ENCODE measurements at places on chromosomes 11 and 22. TPM values are rescaled to one million over a fixed set of nuclear protein-coding genes. Genes with fewer than 3 reads are reported as not detected.

Gene UCP3
- total RNA-seq, result 0.84 TPM

- no peak for DNase-seq
Measured at GRCh38 chr11:27926486-27926885, 181.5 kb downstream of the KIF18A start.

DNA sequence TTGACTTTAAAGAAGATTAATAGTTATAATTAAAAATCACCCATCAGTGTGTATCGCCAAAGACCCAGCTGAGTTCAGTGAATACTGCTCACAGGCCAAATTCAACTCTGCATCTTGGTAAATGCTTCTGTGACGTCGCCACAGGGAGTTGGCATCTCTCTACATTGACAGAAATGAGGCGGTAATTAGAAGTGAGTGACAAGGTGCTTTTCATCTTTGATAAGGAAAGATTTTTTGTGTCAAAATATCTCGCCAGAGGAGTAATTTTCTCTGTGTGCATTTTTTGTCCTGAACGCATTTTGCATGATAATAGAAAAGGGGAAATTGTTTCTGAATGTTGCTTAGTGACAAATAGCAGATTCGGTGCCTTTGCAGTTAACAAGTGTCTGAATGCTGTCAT lies 345.8 kb downstream of the CNTN5 start:
- DNase-seq, result no peak

DNA sequence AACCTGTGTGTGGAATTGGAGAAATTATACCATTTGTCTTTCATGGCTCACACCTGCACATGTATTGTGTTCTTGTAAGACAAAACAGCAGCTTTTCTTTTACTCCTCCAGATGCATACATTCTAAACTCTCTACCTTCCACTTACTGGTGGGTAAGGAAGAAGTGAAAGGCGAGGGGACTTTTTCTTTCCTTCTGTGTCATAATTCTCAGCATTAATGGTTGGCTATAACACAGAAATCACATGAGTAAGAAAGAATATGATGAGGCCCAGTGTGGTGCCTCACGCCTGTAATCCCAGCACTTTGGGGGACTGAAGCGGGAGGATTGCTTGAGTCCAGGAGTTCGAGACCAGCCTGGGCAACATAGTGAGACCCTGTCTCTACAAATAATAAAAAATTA lies 57.8 kb upstream of the SHANK2 start:
- no peak for DNase-seq

All from omental fat pad (tissue), 4 donors.